Non-pigmented ciliary epithelial cell (primary cell): ENCODE measurements at places on chromosomes 11 and 22.

GRCh38 chr11:12560362-12560761 is 113.9 kb upstream of the TEAD1 start:
- no peak for DNase-seq

- no peak for DNase-seq
These were observed 81.6 kb downstream of the MED15 start for GRCh38 chr22:20588843-20589581.

- DNase-seq, result no peak
These were observed 21.0 kb downstream of the RTN4RL2 start for GRCh38 chr11:57481315-57481714.

- DNase-seq, result no peak
These were observed 240.3 kb downstream of the BRD1 start for GRCh38 chr22:49587421-49587820.

GRCh38 chr11:73752903-73753302 is 8.0 kb downstream of the RAB6A start:
- no peak for DNase-seq

GRCh38 chr11:84855508-84856245 is 771.5 kb downstream of the DLG2 start:
- no peak for DNase-seq

- DNase-seq, result no peak
These were observed 760 bp downstream of the ZNRF3 start for GRCh38 chr22:28883917-28884746.

DNA sequence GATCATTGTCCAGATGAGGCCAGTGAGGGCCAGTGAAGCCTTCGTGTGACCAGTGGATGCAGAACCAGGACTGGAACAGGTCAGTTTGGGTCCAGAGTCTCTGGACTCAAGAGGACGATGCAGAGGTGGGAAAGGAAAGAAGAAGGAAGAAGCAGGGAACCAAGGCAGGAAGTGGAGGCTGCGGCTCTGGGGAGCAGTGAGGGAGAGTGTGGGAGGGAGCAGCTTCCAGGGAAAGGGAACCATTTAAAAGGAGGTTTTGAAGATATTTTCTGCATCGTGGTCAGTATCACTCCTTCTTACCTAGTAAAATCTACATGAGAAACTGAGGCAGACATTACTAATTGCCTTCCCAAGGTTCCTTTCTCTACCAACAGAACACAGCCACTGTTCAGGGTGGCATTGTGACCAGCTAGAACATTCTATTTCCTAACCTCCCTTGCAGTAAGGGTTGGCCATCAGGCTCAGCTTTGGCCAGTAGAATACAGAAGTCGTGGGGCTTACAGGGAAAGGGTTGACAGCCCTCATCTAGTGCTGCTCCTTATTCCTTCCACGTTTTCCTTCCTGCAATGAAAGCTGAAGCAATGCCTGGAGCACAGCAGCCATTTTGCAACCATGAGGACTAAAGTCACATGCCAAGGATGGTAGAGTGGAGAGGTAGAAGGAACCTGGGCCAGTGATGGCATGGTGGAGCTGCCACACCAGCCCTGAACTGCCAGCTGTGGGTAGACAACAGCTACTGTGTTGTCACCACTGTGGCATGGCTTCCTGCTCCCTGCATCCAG is 29.1 kb upstream of the LINC01488 start:
- no peak for DNase-seq
